Astrocyte of the hippocampus (primary cell): ENCODE measurements at places on chromosomes 7 and 10.

GRCh38 chr7:53209129-53209528 lies 173.7 kb downstream of the POM121L12 start:
- no peak for DNase-seq

DNA sequence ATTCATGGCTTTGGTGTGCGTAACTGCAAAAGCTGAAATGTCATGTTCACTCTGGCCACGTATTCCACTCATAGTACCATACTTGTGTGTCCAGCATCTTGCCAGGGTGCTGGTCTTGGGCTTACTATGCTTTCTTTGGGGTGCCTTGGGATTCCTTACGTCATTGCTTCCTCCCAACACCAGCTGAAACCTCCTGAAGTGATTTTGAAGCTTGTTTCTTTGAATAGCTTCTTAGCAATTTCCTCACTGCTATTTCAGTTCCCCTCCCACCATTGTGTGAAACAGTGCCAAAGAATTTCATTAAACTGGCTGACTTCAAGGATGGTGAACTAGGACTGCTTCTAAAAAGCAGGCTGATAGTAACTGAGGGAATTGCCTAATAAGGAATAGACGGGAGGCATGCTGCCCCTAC lies 36.9 kb downstream of the ENTPD1 start:
- DNase-seq, result peak; percentile 52

GRCh38 chr10:124564881-124565280 lies 103.3 kb downstream of the LHPP start:
- DNase-seq, result no peak

DNA sequence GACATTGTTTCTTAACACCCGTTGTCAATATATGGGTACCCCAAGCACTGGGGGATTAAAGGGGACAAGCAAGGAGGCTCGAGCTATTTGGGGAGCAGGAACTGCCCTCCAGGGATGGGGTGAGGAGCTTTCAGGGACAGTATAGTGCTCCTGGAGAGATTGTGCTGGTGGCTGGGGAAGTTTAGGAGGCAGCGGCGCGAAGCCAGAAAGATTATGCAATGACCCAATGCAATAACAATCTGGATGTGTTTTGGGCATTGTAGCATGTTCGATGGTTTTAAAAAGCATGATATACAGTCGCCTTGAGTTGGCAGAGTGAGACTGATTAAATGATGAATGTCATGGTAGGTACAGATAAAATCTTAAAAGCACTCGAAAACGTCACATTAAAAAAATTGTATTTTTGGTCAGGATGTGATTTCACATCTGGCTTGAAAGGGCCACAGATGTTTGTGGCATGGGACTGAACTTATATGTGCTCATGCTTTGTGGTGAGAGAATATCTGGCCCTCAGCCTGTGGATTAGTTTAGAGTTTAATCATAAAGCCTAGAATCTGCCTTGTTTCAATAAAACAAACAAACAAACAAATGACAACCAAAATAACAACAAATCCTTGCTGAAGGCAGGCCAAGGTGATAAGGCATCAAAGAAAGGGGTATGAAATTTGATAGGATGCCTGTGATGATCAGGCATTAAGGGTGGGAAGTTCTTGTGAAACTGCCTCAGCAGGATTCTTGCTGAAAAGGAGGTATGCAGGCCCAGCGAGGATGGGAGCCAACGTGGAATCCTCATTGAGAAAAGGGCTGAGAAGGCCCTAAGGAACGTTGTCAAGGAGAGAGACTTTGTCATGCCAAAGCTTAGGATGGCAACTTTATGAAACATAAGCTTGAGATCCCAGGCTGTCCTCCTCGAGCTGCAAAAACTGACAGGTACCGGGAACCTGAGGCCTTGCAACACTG lies 417.1 kb upstream of the KLF6 start:
- DNase-seq, result no peak

DNA sequence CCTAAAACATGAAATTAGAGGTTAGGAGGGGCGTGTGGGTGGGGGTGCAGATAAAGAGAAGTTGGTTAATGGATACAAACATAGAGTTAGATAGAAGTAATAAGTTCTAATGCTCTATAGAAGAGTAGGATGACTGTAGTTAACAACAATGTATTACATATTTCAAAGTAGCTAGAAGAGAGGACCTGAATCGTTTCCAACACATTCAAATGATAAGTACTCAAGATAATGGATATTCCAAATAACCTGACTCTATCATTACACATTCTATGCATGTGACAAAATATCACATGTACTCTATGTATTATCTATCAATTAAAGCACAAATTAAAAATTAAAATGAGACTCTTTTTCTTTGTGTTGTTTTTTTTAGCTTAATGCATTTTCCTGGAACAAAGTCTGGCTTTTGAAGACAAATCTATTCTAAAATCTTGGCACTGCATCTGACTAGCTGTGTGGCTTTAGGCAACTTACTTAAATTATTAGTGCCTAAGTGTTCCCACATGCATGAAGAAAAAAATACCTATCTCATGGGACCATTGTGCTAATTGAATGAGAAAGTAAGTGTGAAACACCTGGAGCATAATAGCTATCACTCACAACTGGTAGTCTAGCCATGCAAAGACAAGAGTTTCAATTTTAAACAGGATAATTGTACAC lies 75.7 kb downstream of the SEMA3C start:
- DNase-seq, result no peak

DNA sequence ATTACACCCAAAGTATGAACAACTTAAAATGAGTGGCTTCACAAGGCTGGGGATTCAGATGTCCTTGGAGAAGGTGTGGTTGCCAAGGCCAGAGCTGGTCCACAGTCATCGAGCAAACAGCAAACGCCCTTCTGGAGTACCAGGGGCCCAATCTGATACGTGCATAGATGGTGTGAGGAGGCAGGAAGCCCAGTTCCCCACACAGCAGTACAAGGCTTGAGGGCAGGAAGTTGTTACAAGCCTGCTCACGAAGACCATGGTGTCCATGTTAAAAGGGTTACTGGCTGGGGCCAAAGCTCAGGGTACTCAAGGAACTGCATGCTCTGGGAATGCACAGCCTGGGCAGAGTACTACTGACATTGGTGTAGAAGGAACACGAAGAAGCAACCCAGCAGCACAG lies 4.6 kb upstream of the ANKRD26 start:
- no peak for DNase-seq

DNA sequence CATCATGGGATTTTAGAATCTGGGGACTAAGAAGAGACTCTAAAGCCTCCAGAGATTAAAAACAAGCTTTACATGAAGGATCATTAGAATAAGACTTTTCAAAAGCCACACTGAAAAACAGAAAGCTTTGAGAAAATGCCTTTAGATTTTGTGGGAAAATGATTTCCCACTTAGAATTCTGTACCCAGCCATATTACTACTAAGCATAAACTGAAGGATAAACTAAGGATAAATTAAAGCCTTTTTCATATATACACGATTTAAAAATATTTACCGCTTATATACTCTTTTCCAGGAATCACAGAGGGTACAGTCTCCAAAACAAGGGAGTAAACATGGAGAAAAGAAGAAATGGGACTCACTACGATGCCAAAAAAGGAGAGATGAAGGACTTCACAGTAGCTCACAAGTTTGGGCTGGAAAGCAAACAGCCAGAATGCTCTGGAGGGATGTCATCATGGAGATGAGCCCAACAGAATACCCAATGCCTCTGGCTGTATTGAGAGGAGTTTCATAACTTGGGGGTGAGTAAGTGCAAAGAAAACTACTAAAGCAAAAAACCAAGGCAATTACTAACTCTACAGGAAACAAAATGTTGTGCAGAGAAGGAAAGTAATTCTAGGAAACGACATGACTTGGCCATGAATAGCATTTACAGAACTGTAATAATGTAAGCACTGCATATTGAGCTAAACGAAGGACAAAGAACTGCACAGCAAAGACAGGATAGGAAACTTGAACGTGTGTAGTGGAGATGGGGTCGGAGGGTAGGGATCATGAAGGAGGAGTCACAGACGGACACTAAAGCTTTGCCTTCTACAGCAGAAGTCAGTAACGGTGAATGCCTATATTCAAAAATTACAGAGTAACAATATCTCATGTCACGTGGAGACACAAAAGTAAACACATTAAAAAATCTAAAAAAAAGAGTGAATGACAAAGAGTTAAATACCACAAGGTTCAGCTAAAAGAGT lies 61.4 kb upstream of the ASAH2 start:
- DNase-seq, result no peak

GRCh38 chr7:50281680-50282445 lies 22.7 kb upstream of the IKZF1 start:
- no peak for DNase-seq

DNA sequence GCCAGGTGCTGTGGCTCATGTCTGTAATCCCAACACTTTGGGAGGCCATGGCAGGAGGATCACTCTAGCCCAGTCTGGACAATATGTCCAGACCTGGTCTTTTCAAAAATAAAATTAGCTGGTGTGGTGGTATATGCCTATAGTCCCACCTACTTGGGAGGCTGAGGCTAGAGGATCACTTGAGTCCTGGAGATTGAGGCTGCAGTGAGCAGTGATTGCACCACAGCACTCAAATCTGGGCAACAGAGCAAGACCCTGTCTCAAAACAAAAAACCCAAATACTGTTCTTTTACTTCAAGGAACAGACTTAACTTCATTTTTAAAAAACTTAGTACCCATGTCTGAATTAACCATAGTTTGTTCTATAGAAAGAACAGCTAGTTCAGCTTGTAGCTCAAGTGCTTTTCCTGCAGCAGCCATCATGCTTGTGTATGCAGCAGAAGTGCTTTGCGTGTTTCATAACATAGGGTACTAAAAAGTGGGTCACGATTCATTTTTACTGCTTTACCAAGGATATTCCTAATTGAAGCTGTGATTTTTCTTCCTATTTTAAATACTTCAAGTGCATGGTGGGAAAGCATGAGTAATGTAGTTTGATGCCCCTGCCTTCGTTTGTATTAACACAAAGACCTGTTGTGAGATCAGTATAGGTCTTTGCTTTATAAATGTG lies 5.9 kb downstream of the EIF4H start:
- DNase-seq, result no peak

DNA sequence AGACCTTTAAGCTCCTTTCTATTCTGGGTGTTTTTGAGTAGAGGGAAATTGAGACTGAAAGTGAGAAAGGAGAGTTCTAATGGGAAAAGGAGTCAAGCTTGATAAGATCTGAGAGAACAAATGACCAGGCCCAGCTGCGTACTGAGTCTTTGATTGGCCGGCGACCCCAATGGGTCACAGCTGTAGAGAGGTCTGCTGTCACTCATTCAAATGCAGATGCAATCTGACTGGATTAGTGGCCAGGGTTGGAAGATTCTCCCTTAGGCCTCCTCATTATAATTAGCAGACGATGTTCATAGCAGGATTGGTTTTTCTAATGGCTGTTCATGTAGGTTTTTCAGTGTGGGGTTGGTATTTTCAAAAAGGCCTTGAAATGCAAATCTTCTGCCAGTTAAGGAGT lies 127.2 kb upstream of the SLC25A13 start:
- DNase-seq, result no peak

GRCh38 chr10:124089859-124090258 lies 3.5 kb downstream of the CHST15 start:
- no peak for DNase-seq

DNA sequence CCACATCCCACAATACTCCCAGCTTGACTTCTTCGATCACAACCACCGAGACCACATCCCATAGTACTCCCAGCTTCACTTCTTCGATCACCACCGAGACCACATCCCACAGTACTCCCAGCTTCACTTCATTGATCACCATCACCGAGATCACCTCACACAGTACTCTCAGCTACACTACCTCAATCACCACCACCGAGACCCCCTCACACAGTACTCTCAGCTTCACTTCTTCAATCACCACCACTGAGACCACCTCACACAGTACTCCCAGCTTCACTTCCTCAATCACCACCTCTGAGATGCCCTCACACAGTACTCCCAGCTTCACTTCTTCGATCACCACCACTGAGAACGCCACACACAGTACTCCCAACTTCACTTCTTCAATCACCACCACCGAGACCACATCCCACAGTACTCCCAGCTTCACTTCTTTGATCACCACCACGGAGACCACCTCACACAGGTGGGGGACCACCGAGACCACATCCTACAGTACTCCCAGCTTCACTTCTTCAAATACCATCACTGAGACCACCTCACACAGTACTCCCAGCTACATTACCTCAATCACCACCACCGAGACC lies 8.6 kb downstream of the MUC3A start:
- no peak for DNase-seq

DNA sequence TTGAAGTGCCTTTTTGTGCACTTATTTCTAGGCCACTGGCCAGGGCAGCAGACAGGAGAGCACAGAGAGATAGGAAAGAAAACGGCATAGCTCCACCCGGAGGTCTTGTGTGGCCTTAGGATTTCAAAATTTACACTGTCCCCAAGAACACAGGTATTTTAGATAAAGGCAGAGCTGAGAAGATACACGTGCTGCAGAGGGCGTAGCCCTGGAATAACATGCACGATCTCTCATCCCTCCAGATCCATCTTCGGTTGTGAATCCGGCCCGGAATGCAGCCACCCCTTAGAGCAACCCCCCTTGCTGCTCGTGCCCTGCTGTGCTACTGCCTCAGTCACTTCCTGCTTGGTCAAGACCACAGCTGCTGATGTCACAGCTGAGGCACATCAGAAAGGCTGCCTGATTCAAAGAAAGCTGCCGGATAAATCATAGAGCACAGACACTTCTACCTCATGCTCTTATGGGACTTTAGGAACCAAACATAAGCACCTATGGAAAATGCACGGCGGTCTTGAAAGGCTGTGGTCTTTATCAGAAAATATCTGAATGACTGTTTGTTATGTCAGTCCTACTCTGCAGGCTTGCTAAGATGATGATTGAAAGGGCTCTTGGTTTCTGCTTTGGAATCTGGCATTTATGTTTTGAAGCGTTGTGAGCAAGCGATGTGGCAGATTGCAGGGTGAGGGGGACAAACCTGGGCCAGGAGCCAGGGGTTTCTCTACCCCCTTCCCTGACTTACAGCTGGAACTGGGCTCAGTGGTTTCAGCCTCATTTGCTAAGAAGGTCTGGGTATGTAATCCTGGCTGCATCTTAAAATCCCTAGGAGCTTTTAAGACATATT lies 152.0 kb downstream of the SVIL start:
- peak; percentile 76 for DNase-seq

DNA sequence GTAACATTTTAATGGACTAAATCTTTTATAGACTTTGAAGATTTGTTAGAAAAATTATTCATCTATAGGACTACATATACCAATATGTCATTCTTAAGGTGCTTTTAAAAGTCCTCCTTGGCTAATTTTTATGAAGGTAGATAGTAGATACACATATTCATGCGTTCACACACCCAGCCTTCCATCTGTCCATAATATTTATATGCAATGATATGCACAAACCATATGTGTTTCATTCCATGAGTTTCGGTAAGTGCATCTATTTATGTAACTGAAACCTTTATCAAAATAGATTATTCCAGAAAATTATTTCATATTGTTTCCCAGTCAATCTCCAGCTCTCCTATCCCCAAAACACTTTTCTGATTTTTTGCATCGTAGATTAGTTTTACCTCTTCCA lies 101.7 kb downstream of the ANLN start:
- DNase-seq, result no peak

DNA sequence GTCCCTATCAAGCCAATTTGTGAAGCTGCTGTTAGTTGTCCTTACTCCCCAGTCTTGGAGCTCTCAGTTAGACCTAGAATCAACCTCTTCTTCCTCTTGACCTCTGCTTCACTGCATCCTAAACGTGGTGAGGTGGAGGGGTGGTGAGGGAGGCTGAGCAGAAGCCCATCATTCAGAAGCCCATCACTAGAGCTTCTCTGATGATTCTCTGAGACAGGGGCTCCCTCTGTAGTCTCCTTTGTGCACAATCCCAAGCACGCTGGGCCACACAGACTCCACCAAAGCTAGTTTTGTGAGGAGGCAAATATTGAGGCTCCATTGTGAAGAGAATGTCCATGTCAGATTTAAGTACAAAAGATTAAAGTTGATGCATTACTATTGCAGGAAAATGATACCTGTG lies 163.8 kb upstream of the PRSS1 start:
- DNase-seq, result no peak

GRCh38 chr7:87475359-87476178 lies at the start of gene ABCB4:
Gene ABCB4, minus strand, starts transcription at chr7:87475680. Its CDS starts 215 bp downstream, at chr7:87475465.
- peak; percentile 54 for DNase-seq
